Hair follicle dermal papilla cell (primary cell): ENCODE measurements at places on chromosomes 6 and 20. TPM values are rescaled to one million over a fixed set of nuclear protein-coding genes. Genes with fewer than 3 reads are reported as not detected.

CYP39A1 gene
- 4.4 and 4.5 TPM in 2 replicates for total RNA-seq

RNF39 gene
- total RNA-seq = 0.16 TPM in 1 of 2 replicates, not detected in the other

NCOA7 gene
- 12.9 and 14.8 TPM in 2 replicates for total RNA-seq

GPLD1 gene
- 0.32 TPM in 1 of 2 replicates, not detected in the other for total RNA-seq

YIPF3 gene
- total RNA-seq = 102 and 128 TPM in 2 replicates

NDUFAF5 gene
- total RNA-seq = 13.1 and 15.5 TPM in 2 replicates
